ENCODE measurements at places on chromosomes 3 and 15. TPM values are rescaled to one million over a fixed set of nuclear protein-coding genes. Genes with fewer than 3 reads are reported as not detected.
A peak's percentile ranks its signal among the peaks of the same experiment; 100 is the strongest.

ZIC4 gene
- total RNA-seq = 1.4 TPM

CADM2 gene
- not detected for total RNA-seq

ITIH1 gene
- total RNA-seq = not detected

FETUB gene
- 0.45 TPM for total RNA-seq

SLC28A2 gene
- not detected for total RNA-seq

FGF7 gene
- not detected for total RNA-seq

SI gene
- not detected for total RNA-seq

CDHR4 gene
- not detected for total RNA-seq

CORO2B gene
- total RNA-seq = 0.43 TPM

NTRK3 gene
- total RNA-seq = not detected

- no peak for DNase-seq
These were observed 262.3 kb upstream of the HES1 start for GRCh38 chr3:193873426-193874201.

DNA sequence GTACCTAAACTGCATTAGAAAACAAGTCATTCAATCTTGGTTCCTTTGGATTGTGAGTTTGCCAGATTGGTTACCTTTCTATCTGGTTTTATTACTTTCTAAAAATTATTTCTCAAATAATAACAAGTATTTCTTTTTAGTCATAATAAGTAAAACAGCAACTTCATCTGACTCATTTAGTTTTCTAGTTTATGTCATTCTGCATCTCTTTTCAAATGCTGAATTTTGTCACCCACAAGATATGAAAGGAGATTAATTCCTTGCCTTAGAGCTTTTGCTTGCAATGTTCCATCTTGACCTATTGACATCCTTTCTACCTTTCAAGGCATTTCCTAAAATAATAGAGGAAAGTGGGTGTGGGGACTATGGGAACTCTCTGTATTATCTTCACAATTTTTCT is 253.6 kb upstream of the PEX5L start:
- no peak for DNase-seq

GRCh38 chr3:120858521-120858920 is 49.5 kb upstream of the STXBP5L start:
- DNase-seq = no peak

DNA sequence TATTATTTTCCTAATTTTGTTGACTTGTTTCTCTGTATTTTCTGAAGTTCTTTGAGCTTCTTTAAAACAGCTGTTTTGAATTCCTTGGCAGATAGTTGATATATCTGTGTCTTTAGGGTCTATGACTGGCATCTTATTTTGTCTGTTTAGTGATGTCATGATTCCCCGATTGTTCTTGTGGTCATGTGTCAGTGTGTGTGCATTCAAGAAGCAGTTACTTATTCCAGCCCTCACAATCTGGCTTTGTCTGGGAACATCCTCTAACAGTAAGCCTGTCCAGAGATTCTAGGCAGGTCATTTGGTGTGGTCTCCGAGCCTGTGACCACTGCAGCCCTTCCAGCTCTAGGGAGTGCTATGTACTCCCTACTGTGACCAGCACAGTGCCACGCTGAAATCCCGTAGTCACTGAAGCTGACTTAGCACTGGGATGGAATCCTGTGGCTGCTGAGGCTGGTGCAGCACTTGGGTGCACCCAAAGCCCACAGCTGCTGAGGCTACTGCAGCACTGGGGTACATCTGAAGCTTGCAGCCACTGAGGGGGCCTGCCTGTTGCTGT is 6.7 kb downstream of the LNP1 start:
- DNase-seq = no peak

DNA sequence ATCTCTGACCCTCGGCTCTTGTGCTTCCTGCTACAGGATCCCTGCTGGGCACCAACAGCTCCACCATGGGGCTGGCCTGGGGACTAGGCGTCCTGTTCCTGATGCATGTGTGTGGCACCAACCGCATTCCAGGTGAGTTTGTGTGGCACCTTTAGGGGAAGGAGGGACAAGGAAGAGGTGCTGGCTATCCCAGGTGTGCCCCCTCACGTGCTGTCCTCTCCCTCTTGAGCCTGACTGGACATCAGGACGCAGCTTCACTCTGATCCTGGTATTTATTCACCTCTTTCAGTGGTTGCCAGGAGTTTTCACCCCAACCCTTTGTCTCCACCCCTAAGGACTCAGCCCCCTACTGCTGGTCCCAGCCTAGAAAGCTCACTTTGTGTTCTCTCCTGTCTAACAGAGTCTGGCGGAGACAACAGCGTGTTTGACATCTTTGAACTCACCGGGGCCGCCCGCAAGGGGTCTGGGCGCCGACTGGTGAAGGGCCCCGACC is 960 bp downstream of the THBS1 start:
- DNase-seq = no peak

GRCh38 chr3:146250449-146251382 is at the start of gene PLSCR4:
Gene PLSCR4 (minus strand): TSS chr3:146251105. CDS start chr3:146222071, 29,034 bp downstream.
- DNase-seq = peak; percentile 54

DNA sequence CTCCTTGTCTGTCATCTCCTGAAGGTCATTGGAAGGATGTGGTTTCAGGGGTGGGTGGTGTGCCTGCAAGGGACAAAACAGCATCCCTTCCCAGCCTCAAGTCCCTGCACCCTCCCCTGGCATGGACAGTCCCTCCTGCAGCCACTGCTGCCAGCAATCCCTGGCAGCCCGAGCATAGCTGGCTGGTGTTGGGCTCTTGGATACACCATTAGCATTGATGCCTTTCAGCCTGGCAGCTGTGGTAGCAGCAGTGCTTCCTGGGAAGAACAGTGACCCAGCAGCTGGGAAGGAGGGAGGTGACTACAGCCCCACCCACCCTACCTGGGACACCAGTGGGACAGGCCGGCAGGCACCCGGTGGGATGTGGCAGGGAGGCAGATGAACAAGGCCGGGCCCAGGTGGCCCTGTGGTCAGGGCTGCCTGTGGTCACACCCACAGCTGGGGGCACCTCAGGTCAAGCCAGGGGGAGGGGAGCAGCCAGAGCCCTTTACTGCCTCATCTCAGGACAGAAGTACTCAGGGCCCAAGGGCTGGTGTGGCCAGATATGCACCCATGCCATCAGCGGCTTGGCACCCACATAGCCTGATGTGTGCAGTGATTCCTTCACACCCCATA is 32.9 kb upstream of the TMEM115 start:
- no peak for DNase-seq

DNA sequence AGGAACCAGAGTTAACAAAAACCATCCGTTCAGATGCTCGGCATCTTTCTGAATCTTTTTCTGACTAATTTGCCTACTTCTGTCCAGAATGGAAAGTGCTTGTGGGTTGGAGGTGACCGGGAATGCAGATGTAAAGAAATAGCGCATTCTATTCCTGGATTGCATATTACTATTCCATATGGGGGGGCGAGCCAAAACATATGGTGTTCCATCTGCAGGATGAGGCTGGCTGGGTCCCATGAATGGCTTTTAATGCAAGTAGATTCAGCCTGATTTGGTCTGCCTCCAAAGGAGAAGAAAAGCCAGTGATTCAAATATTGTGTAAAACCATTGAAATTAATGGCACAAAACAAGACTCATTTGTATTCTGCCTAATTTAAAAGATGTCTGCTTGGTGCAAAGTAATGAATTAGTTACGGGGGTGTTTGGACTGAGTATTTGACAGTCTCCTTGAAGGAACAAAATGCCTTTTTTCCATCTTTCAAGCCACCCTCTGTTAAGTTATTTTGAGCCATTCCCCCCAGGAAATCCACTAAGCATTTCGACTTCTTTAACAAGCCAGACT is 99.0 kb downstream of the ST8SIA2 start:
- DNase-seq = no peak

DNA sequence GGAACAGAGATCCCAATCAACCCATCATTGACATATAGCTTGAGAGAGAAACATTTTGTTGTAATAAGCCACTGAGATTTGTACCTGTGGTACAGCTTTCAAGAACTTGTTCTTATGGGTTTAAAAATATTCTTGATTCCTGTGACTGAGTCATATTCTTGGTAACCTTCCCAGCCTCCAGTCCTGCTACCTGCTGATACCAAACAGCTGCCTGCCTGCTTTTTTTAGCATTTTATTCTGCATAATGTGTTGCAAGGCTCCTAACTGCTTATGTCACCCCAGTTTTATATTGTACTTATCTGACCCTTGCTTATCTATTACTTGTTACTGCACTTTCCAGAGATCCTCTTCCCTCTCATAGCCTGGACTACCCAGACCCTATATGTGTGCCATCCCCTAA is 349.3 kb upstream of the SOX2 start:
- DNase-seq = peak; percentile 20

DNA sequence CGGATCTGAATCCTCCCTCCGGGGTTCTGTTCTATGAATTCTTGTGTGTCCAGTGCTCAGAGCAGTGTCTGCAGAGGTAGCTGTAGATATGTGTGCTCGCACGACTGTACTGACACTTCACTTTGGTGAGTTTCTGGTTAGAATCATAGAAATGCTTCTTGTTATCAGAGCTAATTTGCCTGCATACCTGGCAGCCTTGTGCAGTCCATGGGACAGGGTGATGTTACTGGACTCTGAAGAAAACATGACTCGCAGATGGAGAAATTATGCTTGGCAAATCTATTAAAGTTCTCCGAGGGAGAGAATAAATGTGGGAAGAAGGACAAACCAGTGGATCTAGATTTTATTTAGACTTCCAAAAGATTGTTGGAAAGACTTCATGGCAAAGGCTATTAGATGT is 12.2 kb downstream of the CGNL1 start:
- no peak for DNase-seq

- DNase-seq = peak; percentile 28
These were observed 503.4 kb upstream of the CBLB start for GRCh38 chr3:106371971-106372805.

- DNase-seq = no peak
These were observed 2.0 kb downstream of the B2M start for GRCh38 chr15:44713006-44713966.

- no peak for DNase-seq
These were observed 12.0 kb downstream of the LYSMD4 start for GRCh38 chr15:99721104-99721778.

DNA sequence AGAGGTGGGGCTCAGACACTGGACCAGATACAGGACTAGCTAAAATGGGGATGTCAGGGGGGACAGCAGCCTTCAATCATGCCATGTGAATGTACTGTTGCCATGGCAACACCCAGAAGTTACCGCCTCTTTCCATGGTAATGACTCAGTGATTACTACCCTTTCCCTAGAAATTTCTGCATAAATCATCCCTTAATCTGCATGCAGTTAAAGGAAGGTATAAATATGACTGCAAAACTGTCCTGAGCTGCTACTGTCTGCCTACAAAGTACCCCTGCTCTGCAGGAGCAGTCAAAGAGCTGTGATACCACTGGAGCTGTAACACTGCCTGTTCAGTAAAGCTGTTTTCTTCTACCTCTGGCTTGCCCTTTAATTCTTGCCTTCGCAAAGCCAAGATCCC is 168.2 kb downstream of the PEAK1 start:
- DNase-seq = peak; percentile 4

- no peak for DNase-seq
These were observed 433.8 kb upstream of the CBLB start for GRCh38 chr3:106302451-106303221.

- DNase-seq = no peak
These were observed 253.3 kb downstream of the FAM43A start for GRCh38 chr3:194938845-194939531.

DNA sequence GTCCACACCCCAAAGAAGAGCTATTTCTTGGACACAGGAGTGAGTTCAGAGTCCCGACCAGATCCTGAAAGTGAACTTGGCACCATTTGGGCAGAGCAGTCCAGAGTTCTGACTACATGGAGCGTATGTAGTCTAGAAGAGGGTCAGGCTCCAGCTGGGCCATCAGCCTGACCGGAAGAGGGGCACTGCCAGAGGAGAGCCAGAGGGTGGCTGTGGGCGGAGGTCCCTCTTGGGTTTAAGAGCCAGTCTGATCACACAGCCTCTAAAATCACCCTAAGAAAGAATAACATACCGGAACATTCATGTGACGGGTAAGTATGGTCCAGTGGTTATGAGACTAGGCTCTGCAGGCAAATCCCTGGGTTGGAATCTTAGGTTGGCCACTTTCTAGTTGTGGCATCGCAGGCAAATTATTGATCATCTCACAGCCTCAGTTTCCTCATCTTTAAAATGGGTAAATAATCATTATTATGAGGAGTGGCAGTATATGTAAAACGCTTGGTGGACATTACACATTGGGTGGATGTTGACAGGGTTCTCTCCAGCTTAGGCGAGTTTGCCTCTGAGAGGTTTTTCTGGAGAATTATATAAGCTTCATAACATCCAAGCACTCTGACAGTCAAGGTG is 2.1 kb upstream of the RAP2B start:
- DNase-seq = no peak

DNA sequence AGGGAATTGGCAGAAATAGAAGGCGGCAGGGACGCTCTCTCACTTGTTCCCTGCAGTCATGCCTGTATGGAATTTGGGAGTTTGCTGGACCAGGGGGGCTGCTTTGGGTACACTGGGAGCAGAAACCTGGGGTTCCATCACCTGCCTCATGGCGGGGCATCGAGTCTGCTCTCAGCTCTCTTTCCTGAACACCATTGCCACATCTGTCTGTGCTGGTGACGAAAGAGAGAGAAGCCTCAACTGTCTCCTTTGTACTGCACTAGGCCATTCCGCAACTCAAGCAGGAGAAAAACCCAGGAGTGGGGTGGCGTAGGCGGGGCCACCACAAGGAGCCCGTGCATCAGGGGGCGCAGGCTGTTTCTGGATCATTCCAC is 14.0 kb downstream of the TMEM158 start:
- no peak for DNase-seq

- no peak for DNase-seq
These were observed 6.1 kb downstream of the SECISBP2L start for GRCh38 chr15:49040151-49040550.

DNA sequence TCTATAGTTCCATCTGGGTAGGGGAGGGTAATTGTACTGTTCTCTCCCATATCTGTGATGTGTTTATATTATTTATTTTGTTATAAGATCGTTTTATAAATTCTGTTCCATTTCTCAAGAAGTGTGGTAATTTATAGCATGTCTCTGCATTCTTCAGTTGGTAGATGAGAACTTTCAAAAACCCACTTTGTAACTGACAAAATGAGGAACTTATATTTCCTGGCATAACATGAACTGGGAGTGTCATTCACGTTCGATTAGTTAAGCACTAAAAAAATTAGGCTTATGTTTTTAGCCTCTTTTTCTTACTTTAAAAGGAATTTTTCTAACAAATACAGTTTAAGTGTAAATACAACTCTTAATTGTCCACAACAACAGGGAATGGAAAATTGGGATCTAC is 230.8 kb downstream of the CGGBP1 start:
- no peak for DNase-seq

Data from A172 (cell line).